Lung microvascular endothelial cell (primary cell): ENCODE measurements at places on chromosomes 2 and 18. TPM values are rescaled to one million over a fixed set of nuclear protein-coding genes. Genes with fewer than 3 reads are reported as not detected.

- DNase-seq: no peak
These were observed 15.2 kb downstream of the PAX8 start for GRCh38 chr2:113263546-113263945.

DNA sequence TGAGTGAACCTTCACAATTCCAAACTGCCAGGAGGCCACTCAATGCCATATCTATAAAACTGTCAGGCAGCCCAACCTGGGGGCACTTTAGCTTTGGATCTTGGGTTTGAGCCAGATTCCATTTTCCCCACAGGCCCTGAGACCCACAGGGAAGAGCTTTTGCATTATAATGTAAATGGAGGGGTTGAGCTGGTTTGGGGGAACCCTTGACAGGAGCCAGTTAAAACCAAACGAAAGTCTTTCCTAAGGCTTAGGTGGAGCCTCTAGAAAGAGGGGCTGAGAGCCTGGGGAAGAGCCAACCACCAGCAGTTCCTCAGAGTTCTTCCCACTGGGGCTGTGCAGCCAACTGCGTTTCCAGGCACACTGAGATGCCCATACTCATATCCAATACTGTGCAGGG is 42.7 kb downstream of the BCL11A start:
- DNase-seq: no peak

DNA sequence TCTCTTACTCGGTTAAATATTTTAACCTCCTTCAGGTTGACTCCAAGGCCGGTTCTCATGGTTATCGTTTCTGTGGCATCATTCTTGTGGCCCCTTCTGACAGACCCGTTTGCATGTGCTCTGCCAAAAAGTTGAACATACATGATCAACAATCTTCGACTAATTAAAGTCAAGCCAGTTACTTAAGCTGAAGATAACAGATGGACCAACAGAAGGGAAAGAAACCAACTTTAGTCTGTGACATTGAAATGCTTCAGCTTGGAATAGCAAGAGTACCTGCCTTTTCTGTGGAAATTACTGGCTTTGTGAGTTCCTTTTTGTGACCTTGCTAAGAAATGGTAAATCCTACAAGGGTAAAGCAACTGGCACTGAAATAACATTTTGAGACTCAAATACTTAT is 1429.1 kb downstream of the LRP1B start:
- no peak for DNase-seq

- peak; percentile 4 for DNase-seq
These were observed 137.5 kb downstream of the UBR3 start for GRCh38 chr2:169964740-169965139.

- DNase-seq: no peak
These were observed 146.8 kb downstream of the SATB2 start for GRCh38 chr2:199310771-199311585.

DNA sequence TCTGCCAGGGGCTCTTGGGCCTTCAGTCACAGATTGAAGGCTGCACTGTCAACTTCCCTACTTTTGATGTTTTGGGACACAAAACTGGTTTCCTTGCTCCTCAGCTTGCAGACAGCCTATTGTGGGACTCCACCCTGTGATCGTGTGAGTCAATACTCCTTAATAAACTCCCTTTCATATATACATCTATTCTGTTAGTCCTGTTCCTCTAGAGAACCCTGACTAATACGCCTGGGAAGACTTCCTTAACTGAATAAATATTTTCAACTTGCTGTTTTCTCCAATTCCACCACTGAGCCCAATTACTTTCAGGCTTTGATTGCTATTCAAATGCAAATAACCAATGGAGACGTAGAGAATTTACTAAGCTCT is 61.4 kb upstream of the CCDC195 start:
- DNase-seq: no peak

DNA sequence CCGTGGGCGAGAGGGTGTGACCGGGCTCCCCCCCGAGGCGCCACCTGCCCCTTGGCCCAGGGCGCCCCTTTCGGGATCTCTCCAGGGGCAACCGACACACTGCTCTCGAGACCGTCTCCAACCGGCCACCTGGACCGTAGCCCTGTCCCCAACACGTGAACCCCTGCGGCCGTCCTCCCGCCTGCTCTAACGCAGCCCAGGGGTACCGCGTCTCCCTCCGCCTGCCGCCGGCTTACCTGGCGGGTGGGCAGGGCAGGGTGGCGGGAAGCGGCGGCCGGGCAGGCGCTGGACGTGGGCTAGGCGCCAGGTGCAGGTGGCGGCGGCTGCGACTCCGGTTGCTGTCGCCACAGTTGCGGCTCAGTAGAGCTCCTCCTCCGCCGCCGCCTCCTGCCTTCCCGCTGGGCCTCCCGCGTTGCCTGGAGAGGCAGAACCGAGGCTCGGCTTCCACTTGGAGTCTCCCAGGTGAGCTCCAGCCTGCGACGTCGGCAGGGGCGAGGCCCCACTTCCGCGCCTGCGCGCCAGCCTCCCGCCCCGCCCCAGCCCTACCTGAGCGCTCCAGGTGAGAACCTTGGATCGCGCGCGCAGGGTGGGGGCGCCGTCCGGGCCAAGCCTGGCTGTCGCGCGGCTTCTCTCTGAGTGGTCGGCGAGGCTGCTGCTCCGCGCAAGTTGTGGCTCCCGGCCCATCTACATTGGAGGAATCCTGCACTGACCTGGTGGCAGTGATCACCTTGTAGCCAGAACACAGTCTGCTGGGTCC is at the start of gene GALNT3:
TSS of gene GALNT3 (minus strand) at position 469 of the 757 bp plus-strand sequence. CDS start 23,547 bp downstream, outside the sequence.
- no peak for DNase-seq

DNA sequence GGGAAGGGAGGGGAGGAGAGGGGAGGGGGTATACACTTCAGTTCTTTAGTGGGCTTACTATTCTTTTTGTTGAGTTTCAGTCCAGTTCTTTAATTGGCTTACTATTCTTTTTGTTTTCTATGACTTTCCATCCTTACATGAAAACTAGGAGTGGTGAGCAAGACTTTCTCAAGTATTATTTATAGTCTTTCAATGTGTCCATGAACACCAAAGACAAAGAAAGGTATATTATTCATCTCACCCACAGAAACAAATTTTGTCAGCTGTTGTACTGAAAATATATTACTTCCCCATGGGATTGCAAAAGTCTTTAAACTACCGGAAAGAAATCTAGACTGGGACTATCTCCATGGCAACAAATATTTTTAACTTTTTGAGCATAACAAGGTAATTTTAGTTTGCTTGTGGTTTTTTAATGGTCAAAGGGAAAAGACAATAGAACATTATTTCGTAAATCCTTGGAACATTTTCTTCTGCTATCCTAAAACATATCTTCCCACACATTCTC is 17.6 kb downstream of the ADAM17 start:
- DNase-seq: peak; percentile 78

GRCh38 chr2:203802342-203803052 is 65.1 kb upstream of the CTLA4 start:
- DNase-seq: no peak

DNA sequence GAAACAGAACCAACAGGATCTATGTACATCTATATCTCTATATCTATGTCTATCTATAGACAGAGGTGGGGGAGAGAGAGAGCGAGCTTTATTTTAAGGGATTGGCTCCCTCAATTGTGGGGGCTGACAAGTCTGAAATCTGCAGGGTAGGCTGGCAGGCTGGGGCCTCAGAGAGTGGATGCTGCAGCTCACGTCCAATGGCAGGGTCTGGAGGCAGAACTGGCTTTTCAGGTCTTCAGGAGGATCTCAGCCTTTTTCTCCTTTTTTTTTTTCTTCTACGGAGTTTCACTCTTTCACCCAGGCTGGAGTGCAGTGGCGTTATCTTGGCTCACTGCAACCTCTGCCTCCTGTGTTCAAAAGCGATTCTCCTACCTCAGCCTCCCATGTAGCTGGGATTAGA is 77.2 kb downstream of the ARL4C start:
- no peak for DNase-seq

- no peak for DNase-seq
These were observed 178.1 kb downstream of the NCKAP5 start for GRCh38 chr2:133390156-133390555.

GRCh38 chr2:45276914-45277313 is 267.7 kb upstream of the SIX2 start:
- DNase-seq: peak; percentile 24

- DNase-seq: no peak
These were observed 281.9 kb downstream of the ZEB2 start for GRCh38 chr2:144237830-144238627.

DNA sequence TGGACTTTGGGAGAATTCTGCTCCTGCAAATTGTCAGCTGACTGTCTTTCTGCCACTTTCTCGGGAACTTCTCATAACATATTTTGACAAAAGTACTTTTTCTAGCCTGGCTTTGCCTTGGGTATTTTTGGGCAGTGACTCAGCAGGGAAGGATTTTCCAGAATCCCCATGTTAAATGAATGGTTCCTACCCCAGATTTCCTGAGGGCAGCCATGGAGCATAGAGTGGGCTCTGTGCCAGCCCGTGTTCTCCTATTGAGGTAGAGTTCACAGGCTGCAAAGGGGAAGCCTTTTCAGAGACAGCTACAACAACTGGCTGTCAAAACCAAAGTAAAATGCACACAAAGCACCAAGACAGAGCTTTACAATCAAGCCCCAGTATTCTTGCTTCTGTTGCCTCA is 59.8 kb downstream of the BMP10 start:
- peak; percentile 93 for DNase-seq

- DNase-seq: no peak
These were observed 597.1 kb downstream of the ARHGAP15 start for GRCh38 chr2:143726151-143726845.

- DNase-seq: no peak
These were observed 339.8 kb upstream of the CDH7 start for GRCh38 chr18:65411061-65411460.

DNA sequence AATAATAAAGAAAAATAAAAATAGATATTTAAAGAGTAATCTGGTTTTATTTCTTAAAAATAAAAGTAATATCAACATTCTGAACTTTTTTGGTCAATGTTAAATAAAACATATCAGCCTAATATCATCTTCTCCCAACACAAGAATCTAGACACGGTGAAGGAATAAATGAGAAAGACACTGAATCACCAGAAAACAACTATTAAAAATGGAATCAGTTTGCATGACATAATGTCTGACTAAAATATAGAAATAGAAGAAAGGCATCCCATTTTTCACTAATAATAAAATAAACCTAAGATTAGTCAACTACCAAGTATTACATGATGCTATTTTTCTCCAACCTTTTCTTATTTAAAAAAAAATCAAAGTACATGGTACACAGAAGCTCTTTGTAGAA is 30.8 kb upstream of the TNFAIP6 start:
- no peak for DNase-seq

- DNase-seq: no peak
These were observed 5.5 kb downstream of the RALB start for GRCh38 chr2:120258196-120258595.

DNA sequence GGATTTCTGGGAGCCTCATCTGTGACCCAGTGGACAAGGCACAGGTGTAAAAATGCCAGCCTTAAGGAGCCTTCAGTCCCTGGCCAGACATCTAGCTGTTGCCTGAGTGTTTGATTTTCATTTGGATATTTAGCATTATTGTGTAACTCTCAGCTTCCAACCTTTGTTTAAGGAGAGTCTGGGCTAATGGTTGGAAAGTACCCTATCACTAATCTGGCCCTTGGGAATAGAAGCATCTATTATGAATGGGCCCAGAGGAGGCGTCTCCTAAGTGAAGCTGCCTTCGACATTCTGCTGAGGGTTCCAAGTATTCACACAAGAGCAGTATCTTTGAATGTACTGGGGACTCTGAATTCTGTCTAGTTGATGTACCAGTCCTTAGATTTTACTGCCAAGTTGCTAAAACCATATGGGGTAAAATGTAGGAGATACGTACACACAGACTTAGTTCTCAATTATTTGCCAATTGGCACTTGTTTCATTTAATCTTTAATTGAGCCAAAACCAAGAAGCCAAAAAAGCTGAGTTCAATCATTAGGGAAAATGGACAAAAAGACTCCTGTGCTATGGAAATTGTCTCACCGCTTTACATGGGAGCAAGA is 7.2 kb upstream of the ANKRD29 start:
- DNase-seq: no peak

- DNase-seq: no peak
These were observed 173.3 kb downstream of the ALPK2 start for GRCh38 chr18:58455314-58456188.

- DNase-seq: no peak
These were observed 134.5 kb downstream of the RHBDD1 start for GRCh38 chr2:226970362-226970761.

DNA sequence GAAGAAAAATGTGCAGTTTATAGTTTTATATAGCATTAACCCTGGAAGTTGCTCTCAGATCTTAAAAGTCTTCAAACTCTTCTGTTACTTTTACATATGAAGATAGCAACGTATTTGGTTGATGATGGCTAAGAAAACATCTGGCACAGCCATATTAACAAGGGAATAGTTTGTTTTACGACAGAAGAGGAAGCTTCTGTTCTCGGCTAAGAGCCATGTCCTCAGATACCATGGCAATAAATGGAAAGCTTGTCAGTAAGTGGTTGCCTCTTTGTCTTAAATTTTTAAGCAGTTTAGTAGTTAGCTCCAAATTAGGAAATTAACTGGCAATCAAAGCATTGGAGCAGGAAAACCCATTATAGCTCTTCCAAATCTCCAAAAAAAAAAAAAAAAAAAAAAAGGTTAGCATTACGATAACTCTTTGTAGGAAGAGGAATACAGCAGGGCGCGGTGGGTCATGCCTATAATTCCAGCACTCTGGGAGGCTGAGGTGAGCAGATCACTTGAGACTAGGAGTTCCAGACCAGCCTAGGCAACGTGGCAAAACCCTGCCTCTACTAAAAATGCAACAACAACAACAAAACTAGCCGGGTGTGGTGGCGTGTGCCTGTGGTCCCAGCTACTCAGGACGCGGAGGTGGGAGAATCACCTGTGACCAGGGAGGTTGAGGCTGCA is 4.5 kb upstream of the STON1 start:
- DNase-seq: no peak

The NT5C1B gene
- not detected in 2 replicates for total RNA-seq

The PLGLB1 gene
- total RNA-seq: 0.22 and 1.4 TPM in 2 replicates

The ALKAL2 gene
- not detected in 2 replicates for total RNA-seq

The FAM228A gene
- under 0.01 and 0.20 TPM in 2 replicates for total RNA-seq

The PIAS2 gene
- 7.2 and 8.7 TPM in 2 replicates for total RNA-seq

The ZSWIM2 gene
- not detected in 2 replicates for total RNA-seq

The TMSB10 gene
- total RNA-seq: 7,454 and 9,895 TPM in 2 replicates

The ABCG8 gene
- total RNA-seq: not detected in 2 replicates

The DSG1 gene
- total RNA-seq: not detected in 2 replicates

The LYG2 gene
- total RNA-seq: not detected in 2 replicates

The GAREM1 gene
- 0.20 and 0.22 TPM in 2 replicates for total RNA-seq

The TANC1 gene
- total RNA-seq: 46.6 and 64.7 TPM in 2 replicates

The RFTN2 gene
- 7.8 and 13.3 TPM in 2 replicates for total RNA-seq

The SLC11A1 gene
- under 0.01 and 0.20 TPM in 2 replicates for total RNA-seq

The PXDN gene
- total RNA-seq: 140 and 179 TPM in 2 replicates
